ENCODE measurements at places on chromosomes 1 and 21.

GRCh38 chr1:8740034-8740449, 77.4 kb downstream of the RERE start:
- DNase-seq: no peak

GRCh38 chr1:71043065-71043464, 4.6 kb downstream of the PTGER3 start:
- no peak for DNase-seq

DNA sequence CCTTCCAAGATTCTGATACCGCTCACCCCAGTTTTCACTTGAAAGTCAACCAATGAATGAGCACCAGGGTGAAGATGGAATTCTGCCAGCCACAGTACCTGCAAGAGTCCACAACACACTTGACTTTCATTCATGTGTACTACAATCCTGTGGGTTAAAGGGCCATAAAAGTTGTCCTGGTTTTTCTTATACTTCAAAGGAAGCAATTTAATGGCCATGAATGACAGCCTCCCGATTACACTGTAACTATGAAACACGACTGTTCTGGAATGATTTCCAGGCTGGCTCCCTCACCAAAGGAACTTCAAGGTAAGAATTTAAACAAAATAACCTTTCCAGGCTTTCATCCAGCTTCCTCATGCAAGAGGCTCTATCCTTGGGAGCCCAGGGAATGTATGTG, 502.8 kb downstream of the SMYD3 start:
- DNase-seq: no peak

DNA sequence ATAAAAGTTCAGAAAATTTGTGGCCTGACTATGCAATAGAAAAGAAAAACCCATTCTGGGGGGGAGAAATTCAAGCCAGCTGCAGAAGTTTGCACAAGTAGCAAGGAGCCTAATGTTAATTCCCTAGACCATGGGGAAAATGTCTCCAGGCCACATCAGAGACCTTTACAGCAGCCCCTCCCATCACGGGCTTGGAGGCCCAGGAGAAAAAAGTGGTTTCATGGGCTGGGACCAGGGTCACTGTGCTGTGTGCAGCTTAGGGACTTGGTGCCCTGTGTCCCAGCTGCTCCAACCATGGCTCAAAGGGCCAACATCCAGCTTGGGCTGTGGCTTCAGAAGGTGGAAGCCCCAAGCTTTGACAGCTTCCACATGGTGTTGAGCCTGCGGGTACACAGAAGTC, 42.0 kb downstream of the IL23R start:
- DNase-seq: no peak

Measured in iPS DF 19.7 (cell line).